ENCODE measurements at places on chromosomes 1 and 21.

GRCh38 chr1:99659755-99660210, 13.9 kb downstream of the PALMD start:
- DNase-seq: no peak

GRCh38 chr1:173669491-173669941, at the start of gene ANKRD45:
TSS of gene ANKRD45 (minus strand) at chr1:173669851. CDS start at chr1:173659418, 10,433 bp downstream.
- DNase-seq: no peak

DNA sequence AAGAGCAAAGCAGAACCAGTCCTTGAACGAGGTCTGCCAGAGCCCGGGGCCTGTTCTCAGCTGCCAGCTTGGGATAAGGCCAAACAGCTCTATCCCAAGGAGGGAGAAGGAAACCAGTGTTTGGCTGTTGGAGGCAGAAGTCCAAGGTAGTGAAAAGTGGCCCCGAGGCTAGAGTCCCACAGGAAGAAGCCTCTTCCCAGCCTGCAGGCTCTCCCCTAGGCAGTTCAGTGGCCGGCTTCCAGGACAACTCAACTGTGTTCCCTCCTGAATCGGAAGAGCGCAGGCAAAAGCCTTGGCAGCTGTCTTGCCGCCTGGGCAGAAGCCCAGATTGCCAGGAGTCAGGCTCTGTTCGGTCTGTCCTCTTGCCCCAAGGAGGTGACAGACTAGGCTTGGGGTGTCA, 19.3 kb downstream of the QSOX1 start:
- DNase-seq: no peak

DNA sequence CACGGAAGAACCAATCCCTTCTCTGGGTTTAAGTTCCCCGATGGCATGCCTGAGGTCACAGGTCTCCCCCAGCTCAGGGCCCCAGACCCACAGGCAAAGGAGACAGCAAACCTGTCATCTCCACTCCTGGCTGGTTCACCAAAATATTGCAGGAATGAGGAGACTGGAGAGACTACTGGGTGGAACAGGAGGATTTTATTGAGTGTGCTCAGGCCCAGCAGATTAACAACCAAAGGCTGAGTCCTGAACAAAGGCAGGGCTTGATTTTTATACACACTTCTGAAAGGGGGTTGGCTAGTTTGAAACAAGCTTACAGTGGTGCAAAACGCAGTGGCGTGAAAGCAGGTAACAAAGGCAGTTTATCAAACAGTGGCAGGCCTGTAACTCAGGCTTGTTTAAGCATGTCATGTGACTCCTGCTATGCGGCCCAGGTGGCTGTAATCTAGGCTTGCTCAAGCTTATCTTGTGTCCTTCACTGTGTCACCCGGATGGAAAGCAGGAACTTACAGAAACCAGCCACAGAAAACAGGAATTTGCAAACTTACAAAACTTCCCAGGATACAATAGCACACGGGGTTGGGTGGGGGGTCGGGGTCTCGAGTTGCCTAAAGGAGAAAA, 27.4 kb upstream of the KCNJ15 start:
- no peak for DNase-seq

DNA sequence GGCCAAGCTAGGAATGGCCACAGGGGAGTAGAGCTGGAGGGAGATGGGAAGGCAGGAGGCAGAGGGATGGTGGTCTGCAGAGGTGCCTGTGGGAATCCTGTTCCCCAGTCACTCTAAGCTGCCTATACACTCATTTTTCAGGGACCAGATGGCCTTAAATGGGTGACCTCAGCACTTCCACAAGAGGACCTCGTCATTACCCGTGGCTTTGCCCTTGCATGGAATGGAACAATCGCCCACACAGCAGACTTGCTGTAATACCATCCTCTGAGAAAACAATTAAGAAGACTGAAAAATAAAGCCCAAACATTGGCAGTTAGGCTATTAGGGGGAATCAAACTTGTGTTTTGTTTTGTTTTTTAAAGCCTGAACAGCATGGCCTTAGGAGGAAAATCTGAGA, 12.9 kb upstream of the TNN start:
- no peak for DNase-seq

DNA sequence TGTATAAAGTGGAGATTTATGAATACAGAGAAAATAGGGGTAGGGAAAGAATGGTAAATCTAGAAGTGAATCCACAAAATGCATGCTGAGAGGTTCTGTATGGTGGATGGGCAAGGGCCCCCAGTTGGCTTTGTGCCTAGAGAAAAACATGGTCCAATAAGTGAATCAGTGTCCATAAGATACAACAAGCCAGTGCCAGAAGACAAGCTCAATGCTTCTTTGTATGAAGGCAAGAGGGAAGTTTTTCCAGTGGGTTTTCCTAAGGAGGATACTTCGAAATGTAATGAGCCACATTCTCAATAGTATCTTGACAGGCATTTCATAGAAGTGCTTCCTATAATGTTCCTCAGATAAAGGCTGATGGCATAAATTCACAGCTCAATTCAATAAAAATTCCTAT, 169.4 kb upstream of the HMCN1 start:
- no peak for DNase-seq

DNA sequence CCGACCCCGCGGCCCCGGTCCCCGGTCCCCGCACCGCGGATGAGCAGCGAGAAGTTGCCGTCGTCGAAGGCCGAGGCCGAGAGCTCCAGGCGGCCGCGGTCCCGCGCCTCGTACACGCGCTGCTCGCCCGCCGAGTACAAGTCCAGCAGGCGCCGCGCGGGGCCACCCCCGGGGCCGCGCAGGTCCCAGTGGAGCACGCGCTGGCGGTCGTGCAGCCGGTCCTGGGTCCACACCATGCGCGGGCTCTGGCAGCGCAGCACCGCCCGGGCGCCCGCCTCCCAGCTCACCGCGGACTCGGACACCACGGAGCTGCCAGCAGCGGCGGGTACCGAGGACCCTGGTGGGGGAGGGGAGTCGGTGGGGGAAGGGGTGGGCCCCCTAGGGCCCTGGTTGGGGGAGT, 2.9 kb downstream of the MXRA8 start:
- DNase-seq: no peak

- DNase-seq: no peak
Measured at GRCh38 chr1:246583448-246584185, 17.4 kb downstream of the CNST start.

DNA sequence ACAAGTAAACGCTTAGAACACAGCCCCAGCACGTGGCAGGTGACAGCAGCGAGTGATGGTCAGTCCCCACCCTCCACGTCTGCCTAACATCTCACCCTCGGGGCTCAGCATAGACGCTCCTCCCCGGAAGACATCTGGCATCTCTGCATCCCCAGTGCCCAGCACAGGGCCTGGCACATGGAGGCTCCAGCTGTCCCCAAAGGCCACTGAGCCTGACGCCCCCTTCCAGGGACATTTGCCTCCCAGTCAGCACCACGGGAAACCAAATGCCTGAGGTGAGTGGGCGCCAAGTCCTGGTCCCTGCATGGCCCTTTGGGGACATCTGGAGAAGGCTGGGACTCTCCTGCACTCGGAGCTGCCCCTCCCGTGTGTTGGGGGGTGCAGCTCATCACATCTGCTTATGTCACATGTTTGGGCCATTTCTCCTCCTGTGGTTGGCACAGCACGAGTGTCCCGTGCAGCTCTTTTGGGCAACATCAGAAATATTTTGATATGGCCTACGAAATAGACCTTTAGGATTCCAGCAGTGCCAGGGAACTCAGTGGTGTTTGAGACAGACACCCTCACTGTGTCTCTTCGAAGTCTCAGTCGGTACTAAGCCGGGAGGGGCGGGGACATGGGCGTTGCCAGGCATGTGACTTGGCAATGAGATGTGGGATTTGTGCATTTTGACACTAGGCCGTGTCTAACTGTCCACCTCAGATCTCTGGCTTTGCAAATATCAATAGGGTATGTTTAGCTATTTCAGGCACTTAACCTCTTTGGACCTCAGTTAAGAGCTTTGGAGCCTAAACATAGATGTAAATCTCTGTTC, 315.0 kb downstream of the PTPRU start:
- no peak for DNase-seq

GRCh38 chr1:31426249-31426922, 13.4 kb downstream of the SERINC2 start:
- no peak for DNase-seq

GRCh38 chr1:48242141-48242736, 19.7 kb downstream of the SLC5A9 start:
- no peak for DNase-seq

- DNase-seq: no peak
Measured at GRCh38 chr1:226643611-226644540, 95.2 kb downstream of the ITPKB start.

DNA sequence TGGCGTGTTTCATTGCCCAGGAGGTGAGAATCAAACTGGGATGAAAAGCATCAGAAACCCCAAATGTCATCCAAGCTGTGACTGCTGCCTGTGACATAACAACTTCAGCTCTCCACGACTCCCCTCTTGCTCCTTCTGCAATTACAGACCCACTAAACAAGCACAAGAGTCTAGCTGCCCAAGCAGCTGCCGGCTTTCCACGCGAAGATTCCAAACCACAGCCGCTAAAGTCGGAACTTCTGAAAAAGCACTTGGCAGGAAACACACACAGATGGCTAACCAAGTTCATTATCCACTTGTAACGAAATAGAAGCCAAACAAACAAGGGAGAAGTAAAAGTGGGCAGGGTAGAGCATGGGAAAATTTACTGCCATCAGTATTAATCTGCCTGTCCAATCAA, 198.1 kb downstream of the SLC35F3 start:
- no peak for DNase-seq

GRCh38 chr1:63350320-63350719, 17.1 kb upstream of the ALG6 start:
- DNase-seq: no peak

- no peak for DNase-seq
Measured at GRCh38 chr1:171126504-171126903, 35.8 kb downstream of the FMO3 start.

Data from stimulated activated CD4-positive, alpha-beta T cell treated with anti-CD3 and anti-CD28 coated beads, TNF-alpha, amount 100 ng/mL, for 1 hour (primary cell).